ENCODE measurements at places on chromosomes 5 and 9. TPM values are rescaled to one million over a fixed set of nuclear protein-coding genes. Genes with fewer than 3 reads are reported as not detected.

The CCDC171 gene
- 1.1 TPM for total RNA-seq

The GABRA1 gene
- total RNA-seq = not detected

The TLX3 gene
- total RNA-seq = not detected

- peak; percentile 99 for DNase-seq
Measured at GRCh38 chr5:172361566-172362238, 78.1 kb upstream of the UBTD2 start.

DNA sequence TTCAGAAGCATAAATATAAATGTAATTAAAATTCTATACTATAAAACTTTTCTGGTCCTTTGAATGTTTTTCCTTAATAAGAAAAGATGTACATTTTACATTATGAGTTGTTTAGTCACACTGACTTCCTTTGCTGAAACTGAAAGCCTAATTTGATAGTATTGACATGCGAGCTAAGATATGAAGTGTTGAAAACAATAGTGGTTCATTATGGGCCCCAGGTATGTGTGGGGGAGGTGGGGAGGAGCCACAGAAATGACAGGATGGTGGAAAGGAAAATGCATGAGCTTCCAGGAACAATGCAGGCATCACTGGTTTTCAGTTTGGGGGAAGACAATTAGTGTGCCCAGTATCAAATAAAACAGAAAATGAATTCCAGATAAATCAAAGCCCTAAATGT lies 35.4 kb upstream of the RLN1 start:
- no peak for DNase-seq

DNA sequence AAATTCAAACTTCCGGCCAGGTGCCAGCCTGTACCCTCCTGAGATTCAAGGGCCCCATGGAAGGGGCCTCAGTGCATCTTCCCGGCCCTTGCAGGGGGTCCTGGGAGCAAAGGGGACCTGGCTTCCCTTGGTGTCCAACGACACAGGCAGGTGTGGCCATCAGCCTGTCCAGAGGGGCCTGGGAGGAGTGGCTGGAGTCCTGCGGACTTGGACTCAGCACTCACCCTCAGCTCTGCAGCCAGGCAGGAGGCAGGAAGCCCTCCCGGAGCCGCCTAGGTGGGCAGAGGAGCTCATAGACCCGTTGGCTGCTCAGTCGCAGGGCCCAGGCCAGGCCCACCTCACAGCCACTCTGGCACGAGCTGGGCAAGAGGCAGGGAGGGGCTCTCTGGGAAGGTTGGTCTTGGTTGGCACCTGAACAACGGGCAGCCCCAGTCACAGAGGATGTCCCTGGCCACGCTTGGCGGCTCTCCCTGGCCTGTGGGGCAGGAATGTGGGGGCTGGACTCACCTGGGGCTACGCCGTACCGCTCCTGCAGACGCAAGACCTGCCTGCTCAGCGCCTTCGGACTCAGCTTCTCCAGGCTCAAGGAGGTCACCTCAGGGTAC lies 53.8 kb upstream of the NRARP start:
- DNase-seq = no peak

DNA sequence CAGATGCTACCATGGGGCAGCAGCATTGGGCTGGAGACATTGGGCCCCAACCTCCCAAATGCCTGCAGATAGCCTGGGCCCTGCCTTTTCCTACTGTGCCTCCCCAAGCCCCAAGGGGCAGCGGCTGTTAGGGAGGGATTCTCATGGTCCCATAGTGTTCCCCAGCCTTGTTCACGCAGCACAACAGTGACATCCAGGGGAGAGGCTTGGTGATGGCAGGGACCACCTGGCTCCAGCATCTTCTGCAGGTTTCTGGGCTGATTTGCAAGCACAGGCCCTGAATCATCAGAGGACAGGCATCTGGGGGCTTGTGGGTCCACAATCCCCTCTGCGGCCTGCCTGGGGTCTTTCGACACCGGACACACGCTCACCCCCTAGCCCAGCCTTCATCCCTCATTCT lies 354.6 kb downstream of the SLIT3 start:
- no peak for DNase-seq
